ENCODE measurements at places on chromosomes 7 and 10.

DNA sequence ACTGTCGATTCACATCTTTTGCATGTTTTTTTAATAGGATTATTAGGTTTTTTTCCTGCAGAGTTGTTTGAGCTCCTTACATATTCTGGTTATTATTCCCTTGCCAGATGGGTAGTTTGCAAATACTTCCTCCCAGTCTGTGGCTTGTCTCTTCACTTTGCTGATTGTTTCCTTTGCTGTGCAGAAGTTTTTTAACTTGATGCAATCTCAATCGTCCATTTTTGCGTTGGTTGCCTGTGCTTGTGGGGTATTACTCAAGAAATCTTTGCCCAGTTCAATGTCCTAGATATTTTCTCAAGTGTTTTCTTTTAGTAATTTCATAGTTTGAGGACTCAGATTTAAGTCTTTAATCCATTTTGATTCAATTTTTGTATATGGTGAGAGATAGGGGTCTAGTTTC is 95.4 kb downstream of the TBXAS1 start:
- DNase-seq, result no peak

DNA sequence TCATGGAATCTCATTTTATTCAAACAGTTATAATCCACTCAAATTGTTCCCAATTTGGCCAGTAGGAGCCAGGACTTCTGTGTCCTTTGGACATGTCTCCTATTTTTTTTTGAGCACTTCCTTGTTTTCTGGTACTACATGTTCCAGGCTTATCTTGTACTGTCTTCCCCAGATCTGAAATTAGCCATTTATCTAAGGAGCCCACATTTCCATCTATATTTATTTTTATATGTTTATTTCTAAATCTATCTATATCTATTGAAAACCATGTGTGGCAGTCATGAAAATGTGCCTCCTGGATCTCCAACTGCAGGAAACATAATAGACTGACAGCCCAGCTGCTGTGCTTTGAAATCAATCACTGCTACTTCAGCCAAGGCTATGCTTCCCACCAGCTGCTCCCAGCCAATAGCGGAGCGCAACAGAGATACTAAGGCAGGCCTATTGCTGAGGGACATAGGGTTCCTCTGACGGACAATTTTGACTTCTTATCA is 147.1 kb downstream of the LRRC4 start:
- no peak for DNase-seq

- no peak for DNase-seq
Observed at GRCh38 chr10:132417257-132417910, 20.4 kb downstream of the PWWP2B start.

- no peak for DNase-seq
Observed at GRCh38 chr7:106603346-106603745, 57.6 kb downstream of the CCDC71L start.

GRCh38 chr10:48896756-48897440 is 42.7 kb downstream of the LRRC18 start:
- DNase-seq, result no peak

- DNase-seq, result no peak
Observed at GRCh38 chr7:149686011-149686410, 87.4 kb downstream of the ZNF467 start.

- no peak for DNase-seq
Observed at GRCh38 chr10:116722736-116723427, 19.5 kb downstream of the HSPA12A start.

- no peak for DNase-seq
Observed at GRCh38 chr10:92742331-92743228, 52.8 kb downstream of the HHEX start.

DNA sequence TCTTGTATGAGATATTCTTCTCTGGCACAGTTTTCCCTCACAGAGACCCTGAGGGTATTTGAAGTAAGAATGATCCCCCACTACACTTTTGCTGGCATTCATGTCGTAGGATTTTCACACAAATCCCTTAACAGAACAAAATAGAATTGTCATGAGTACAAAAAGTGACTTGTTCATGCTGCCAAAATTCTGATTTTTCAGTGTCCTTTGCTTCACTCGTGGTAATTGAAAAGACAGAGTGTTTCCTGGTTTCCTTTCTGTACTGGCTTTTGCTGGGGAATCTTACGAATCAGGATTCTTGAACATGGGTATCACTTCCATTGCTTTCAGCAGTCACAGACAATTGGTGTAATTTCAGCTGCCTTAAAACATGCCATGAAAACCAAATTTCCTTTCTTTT is 756.3 kb downstream of the REEP3 start:
- DNase-seq, result no peak

DNA sequence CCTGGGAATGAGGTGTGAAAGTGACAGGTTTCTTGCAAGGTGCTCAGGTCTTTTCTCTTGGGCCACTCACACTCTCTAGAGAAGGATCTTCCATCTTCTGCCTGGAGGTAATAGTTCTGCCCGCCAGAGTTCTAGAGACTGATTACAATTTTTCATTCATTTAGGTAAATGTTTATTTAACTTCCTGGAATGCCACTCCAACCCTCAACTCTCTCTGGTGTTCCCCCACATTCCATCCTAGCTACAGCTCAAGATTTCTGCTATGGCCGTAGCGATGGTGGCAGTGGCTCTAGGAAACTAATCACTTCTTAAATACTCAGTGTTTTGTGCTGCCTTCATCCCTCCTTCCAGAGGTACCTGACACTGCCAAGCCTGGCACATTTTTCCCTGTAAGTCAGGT is 174.6 kb downstream of the WDR11 start:
- no peak for DNase-seq

GRCh38 chr7:3034591-3035150 is 9.0 kb downstream of the CARD11 start:
- no peak for DNase-seq

DNA sequence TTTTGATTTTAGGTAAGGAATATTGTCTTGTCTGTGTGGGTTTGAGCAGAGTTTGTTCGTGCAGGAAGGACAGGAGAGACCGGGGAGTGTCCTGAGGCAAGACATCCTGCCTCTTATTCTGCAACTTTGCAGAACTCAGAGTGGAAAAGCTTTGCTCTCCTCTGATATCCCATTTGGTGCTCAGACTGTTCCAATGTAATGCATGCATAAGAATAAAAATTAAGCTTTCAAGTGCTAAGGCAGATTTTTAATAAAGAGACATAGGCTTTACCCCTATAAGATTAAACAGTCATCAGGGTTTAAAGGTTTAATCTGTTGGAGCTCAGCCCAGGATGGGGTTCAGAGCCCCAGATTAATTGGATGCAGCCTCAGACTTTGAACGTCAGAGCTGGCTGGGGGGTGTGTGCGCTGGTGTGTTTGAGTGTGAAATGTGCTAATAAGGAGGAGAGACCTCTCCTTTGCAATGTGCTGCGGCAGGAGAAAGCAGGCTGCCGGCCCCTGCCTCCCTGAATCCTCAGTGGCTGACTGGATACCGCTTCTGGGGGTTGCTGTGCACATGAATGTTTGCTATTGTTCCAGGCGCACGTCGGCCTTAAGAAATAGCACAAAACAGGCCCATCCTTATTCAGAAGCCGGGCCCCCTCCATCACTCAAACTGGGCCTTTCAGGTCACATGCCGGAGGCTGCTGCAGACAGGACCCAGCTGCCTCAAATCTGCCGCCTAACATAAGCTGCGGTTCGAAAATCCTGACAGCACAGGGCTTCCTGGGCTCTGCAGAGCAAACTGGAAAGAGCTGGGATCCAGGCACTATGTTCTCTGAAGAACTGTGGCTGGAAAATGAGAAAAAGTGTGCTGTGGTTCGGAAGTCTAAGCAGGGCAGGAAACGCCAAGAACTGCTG is 84.1 kb upstream of the PRR15 start:
- no peak for DNase-seq

DNA sequence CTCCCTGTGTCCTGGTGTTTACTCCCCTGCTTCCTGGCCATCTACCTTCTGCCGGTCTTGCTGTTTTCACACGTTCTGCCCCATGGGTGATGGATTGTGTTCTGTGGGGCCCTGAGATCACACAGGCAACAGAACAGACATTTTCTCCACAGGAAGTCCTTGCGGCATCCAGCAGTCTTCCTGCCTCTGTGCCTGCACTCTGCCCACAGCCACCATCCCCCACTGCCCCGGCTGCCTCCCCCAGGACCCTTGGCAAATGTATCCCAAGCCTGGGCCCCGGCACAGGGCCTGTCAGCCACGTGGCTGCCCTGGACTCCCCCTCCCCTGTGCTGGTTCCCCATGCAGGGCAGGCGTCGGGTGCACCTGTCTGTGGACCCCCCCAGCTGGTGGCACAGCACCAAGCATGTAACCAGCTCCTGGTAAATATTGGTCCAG is 184.2 kb downstream of the WDR37 start:
- DNase-seq, result no peak

DNA sequence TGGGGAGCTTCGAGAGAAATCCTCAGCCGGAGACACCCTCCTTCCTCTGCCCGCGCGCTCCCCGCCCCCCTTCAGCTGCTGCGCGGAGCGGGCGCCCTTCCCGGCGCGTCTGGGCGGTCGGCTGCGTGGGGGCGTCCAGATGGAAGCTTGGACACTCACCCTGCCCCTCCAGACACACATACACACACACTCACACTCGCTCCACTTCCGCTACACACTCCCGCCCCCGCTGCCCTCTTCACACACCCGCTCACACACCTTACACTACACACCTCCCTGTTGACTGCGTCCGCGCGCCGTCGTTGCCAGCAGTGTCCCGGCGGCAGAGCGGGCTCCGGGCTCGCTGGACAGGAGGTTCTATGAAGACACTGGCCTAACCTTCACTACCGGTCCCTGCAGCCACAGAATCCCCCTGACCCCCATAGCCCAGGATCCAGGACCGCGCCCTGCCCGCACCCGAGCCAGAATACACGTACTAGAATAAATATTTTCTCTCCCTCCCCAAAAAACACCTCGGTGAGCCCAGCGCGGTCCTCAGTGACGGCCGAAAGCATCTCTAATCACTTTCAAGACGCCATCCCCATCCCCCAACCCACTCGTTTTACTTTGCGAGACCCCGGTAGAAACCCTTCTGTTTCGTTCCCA is 1.1 kb upstream of the EGR2 start:
- no peak for DNase-seq

DNA sequence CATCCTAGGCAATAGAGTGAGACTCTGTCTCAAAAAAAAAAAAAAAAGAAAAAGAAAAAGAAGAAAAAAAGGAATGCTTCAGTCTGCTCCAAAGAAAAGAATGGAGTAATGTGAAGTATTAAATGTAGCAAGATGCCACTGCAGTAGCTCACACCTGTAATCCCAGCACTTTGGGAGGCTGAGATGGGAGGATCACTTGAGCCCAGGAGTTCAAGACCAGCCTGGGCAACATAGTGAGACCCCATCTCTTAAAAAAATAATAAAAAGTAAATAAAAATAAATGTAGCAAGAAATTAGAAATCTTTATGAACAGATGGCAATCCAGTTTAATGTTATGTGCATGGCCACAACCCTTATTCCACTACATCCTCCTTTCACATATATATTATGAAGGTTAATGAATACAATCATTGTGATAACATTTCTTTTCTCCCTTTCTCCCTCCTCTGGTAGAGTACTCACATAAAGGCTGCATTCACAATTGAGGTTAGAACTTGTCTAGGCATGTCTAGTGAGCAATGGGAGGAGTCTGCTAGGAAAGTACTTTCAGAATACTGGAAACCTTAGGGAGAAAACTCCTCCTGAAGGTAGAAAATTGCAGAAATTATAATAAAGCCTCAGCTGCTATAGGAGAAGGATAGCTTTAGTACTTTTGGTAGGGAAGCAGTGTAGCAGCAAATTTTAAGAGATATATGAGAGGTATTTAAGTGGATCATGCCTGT is 20.4 kb downstream of the KLLN start:
- DNase-seq, result peak; percentile 9

DNA sequence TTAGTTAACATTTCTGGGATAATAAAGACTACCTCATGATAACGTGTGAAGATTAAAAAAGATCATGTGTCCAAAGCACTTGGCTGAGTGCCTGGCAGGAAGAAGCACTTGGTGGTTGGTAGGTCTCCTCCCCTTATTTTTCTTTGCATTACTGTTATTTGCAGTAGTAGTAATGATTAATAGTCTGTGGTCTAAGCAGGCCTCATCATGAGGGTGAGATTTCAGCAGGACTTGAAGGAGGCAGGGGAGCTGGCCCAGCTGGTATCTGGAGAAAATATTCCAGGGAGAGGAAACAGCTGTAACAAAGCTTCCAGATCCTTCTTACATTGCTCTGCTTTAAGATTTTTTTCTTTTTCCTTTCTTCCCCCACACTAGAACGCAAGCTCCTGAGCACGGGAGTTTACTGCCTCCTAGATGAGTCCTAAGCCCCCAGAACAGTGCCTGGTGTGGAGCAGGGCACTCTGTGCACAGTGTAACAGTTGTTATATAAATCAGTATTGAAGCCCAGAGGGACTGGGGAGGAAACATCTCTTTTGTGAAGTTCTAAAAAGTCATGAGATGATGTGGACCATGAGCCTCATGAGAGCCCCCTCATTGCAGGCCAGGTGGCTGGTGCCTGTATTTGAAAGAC is 31.1 kb upstream of the RHEB start:
- DNase-seq, result no peak

DNA sequence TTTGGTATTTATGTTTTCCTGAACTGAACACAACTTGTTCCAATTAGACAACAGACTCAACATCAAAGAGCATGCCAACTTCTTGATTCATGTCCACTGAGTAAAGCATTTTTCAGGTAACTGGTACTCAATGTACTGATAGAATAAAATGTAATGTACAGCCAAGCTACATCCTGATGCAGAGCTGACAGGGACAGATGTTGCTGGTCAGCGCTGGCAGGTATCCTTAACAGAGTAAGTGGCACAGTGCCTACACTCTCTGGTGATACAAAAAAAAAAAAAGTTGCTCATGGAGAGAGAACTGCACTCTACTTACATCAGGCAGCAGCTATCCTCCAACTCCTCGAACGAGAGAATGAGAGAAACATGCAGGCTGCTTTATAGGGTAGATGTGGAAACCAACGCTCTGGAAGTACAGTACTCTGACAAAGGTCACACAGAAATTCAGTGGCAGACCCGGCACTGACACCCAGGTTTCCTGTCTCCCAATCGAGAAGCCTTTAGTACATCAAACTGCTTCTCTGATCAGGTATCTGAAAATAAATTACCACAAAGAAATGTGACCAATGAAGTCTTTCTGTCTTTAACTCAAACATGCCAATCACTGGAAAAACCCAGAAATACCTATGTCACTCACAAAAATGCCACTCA is 4.6 kb downstream of the ITGB1 start:
- no peak for DNase-seq

DNA sequence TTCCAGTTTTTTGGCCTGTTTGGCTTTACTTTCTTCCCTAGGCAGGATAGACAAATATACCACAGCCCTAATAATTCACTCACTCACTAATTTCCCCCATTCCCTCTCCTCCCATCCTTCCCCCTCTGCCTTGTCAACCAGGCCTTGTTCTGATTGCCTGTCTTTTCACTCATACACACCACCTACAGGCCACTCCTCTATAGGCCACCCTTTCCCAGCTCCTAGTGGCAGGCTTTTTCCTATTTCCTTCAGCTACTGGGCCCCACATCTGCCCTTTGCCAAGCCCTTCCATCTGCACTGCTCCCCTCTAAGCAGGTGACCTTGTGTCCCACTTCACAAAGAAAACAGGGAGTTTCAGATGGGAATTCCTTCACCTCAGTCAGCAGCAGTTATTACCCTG is 59.8 kb upstream of the MSRB2 start:
- DNase-seq, result no peak

GRCh38 chr10:75977139-75977538 is 545.7 kb downstream of the LRMDA start:
- DNase-seq, result no peak

- no peak for DNase-seq
Observed at GRCh38 chr10:78955206-78955605, 113.6 kb upstream of the ZMIZ1 start.

GRCh38 chr7:106767498-106768323 is 97.4 kb upstream of the PIK3CG start:
- DNase-seq, result no peak

Data from hematopoietic multipotent progenitor cell treated with erythropoietin and hydrocortisone succinate and interleukin-3 and kit ligand, for 15 days (in vitro differentiated cells).